Stimulated activated CD4-positive, alpha-beta T cell treated with anti-CD3 and anti-CD28 coated beads, Interleukin-4, amount 100 ng/mL, for 1 hour (primary cell): ENCODE measurements at places on chromosomes 5 and 9.
A peak's percentile ranks its signal among the peaks of the same experiment; 100 is the strongest.

- DNase-seq: no peak
Measured at GRCh38 chr9:132231019-132231701, 69.3 kb downstream of the NTNG2 start.

DNA sequence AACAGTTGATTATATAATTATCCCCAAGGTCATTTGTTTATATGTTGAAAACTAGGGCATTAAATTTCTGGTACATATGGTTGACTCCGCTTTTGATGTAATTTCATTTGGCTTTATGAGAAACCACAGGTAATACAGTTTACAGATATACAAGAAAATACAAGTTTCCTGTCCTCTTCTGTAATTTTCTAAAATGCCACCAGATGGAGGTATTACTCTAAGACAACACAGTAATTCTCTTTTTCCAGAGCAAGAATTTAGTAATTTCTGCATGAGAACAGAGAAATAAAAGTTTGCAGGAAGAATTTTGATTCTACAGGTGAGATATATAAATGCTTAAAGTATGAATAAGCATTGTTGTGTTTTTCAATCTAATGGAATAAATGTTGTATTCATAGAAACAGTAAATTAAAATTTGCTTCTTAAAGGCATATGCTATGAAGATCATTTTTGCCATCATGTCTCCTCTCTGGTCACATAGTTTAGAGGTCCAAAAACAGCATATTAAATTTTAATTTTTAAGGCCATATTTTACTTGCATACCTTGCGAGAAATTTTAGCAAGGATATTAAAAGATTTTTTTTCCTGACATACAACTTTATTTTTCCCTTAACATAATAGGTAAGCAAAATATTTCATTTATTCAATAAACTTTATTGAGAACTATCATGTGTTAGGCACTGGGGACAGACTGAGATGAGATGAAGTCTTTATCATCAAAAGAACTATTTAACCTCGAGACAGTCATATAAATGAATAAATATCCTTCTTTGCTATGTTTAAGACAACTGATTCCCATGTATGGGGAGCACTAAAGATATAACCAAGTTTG lies 22.7 kb downstream of the CHD1 start:
- no peak for DNase-seq

- DNase-seq: no peak
Measured at GRCh38 chr5:61311056-61311610, 20.9 kb upstream of the ZSWIM6 start.

GRCh38 chr5:75667586-75667985 lies 49.7 kb downstream of the POC5 start:
- no peak for DNase-seq

DNA sequence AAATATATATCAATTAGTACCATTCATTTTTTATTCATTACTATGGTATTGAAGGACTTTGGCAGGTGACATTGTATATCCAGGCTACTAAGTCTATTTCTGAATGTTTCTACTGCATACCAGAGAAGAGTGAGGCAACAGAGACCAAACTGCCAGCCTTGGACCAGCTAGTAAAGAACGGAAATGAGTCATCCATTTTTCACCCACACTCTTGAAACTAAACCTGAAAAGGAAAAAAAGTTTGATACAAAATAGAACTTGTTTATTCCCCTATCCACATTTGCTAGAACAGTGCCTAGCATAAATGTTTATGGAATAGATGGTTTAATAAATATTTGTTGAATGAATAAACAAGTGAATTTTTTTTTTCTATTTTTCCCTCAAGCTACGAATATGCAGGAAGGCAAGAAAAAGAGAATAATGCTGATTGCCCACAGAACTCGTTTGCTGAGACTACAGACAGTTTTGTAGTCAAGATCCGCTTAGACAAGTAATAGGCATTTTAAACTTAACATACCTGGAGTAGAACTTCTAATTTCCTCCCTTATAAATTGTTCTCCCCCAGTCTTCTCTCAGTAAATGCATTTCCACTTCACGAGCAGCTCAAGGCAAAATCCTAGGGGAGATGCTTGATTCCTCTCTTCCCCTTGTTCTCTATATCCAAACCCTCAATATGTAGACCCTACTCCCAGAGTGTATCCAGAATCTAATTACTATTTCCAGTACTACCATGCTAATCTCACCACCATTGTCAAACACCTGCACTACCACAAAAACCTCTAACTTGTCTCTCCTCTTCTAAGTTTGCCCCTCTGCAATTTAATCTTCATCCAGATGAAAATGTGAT lies 146.2 kb upstream of the RASA1 start:
- peak; percentile 16 for DNase-seq

- no peak for DNase-seq
Measured at GRCh38 chr9:83429229-83429628, 109.0 kb downstream of the FRMD3 start.

DNA sequence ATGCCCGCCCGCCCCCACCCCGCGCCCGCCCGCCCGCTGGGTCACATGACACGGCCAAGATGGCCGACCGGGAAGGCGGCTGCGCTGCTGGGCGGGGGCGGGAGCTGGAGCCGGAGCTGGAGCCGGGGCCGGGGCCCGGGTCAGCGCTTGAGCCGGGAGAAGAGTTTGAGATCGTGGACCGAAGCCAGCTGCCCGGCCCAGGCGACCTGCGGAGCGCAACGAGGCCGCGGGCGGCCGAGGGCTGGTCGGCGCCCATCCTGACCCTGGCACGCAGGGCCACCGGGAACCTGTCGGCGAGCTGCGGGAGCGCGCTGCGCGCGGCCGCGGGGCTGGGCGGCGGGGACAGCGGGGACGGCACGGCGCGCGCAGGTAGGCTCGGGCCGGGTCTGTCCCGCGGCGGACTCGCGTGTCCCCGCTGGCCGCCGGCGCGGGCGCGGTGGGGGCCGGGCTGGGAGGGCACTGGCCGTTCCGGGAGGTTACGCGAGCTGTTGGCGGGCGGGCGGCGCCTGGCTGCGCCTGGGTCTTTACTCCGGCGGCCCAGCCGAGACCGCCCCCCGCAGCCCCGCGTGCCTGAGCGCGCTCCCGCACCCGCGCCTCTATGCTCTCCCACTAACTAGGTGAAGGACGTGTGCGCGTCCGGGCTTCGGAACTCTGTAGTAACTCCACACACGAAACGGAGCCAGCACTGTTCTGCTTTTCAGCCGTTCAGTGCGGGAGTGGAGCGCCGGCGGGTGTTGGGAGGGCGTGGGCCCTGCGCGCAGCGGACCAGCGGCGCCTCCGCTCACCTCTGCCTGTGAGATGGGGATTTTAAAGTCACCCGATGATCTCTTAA lies at the start of gene RUFY1:
Gene RUFY1, plus strand, starts transcription at position 44 of the 832 bp plus-strand sequence. Its CDS starts 16 bp downstream, at position 60.
- peak; percentile 85 for DNase-seq

- DNase-seq: no peak
Measured at GRCh38 chr5:84239494-84239893, 145.2 kb downstream of the EDIL3 start.

DNA sequence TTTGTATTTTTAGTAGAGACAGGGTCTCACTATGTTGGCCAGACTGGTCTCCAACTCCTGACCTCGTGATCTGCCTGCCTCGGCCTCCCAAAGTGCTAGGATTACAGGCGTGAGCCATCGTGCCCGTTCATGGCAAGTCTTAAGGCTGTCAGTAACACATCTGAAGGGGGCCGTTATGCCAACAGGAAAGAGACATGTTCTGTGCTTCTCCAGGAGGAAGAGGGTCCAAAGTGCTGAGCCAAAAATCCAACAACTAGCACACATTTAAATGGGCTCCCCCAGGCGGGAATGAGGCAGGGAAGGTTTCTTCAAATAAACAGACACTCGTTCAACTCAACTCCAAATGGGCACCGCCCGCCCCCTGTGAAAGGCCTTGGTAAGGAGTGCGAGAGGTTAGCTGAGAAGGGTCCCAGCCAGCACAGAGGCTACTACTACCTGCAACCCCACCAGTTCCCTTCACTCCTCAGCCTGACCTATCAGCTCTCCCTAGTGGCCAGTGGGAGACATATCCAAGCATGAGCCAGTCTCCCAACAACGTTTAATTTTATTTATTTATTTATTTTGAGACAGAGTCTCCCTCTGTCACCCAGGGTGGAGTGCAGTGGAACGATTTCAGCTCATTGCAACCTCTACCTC lies 84.1 kb upstream of the DMRT1 start:
- no peak for DNase-seq

DNA sequence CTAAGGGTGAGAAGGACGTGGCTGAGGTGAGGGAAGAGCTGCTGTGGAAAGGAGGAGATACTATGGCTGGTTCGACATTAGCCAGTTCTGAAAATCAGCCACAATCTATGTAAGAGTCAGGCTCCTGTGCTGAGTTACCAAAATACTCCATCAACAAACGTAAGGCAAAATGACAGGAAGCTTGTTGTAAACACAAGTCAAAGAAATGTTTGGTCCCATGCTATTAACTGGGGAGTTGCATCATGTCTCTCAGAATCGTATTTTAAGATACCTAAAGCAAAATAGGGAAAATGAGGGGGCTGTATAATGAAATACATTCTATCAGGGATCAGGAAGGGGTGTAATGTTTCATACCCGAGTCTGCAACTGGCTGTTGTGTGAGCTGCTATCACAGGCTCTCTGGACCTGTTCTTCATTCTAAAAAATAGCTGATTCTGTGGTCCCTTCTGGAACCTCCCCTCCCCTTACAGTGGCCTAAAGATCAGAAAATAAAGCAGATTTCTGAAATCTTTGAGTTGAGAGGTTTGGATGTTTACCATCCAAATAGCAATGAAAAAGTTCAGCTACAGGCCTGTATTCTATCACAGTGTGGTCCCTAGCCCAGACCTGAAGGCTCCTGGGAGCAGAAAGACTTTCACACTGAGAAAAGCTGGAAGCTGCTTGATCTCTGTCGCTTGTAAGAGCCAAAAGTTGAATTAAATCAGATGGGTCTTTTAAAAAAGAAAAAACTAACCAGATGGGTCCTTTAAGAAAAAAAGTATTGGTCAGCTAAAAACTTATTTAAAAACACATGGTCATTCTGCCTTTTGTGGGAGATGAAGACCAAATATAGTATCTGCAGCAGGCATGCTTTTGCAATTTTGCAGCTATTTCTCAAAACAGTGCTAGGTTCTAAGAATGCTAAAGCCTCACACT lies 97.8 kb upstream of the SMC5 start:
- DNase-seq: no peak

DNA sequence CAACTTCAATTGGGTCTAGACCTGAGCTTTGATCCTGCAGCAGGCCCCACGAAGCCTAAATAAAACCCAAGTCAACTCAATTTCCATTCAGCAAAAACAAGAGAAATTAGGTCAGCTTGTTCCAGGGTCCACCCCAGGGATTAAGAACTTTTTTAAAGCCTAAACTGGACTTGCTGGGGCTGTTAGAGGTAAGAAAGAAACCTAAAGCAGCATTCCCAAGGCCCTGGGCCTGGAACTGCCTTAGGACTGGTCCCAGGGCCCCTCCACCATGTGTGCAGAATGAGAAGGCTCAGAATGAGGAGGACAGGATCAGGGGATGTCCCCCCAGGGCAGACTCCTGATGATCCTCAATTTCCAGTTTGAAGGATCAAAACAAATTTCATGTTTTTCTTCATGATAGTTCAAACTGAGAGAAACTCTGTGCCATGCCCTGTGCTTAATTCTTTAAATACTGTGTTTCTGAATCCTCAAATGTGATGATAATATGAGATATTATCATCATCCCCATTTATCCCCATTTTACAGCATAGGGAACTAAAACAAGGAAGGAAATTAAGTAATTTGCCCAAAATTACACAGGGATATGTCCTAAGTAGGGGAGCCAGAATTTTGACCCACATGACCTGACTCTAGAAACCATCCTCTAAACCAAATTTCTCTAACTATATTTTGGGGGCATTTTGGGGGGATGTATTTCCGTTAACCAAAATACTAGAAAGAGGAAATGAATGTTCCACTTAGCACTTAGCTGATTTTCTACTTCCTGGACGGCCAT lies 64.5 kb downstream of the DENND1A start:
- DNase-seq: no peak

GRCh38 chr5:80216753-80217596 lies 38.9 kb downstream of the SERINC5 start:
- DNase-seq: peak; percentile 43

GRCh38 chr9:99833735-99834134 lies 12.1 kb downstream of the NR4A3 start:
- DNase-seq: no peak

DNA sequence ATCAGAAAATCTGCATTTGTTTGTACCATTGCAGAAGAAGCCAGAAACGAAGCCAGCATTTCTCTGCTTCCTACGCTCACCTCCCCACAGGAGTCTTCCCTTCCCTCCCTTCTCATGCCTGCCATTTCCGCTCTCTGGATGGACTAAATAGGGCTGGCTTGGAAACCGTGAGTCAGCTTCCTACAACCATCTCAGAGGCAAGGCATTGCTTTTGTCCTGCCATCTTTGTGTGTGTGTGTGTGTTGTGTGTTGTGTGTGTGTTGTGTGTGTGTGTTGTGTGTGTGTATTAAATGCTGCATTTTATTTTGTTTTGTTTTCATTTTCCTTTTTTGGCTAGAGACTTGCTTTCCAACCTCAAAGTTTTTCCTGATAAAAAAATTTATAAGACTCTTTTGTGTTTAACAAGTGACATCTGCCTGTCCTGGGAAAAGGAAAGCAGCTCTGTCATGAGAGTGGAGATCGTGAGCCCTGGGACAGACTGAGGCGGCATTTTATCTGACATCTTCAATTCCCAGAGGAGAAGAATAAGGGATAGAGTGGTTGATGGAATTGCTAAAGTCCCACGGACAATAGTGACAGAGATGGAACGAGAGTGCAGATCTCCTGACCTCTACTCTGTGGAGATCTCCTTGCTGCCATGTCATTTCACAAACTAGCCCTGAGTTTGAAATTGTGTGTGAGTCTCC lies 7.5 kb upstream of the EGFLAM start:
- DNase-seq: no peak

DNA sequence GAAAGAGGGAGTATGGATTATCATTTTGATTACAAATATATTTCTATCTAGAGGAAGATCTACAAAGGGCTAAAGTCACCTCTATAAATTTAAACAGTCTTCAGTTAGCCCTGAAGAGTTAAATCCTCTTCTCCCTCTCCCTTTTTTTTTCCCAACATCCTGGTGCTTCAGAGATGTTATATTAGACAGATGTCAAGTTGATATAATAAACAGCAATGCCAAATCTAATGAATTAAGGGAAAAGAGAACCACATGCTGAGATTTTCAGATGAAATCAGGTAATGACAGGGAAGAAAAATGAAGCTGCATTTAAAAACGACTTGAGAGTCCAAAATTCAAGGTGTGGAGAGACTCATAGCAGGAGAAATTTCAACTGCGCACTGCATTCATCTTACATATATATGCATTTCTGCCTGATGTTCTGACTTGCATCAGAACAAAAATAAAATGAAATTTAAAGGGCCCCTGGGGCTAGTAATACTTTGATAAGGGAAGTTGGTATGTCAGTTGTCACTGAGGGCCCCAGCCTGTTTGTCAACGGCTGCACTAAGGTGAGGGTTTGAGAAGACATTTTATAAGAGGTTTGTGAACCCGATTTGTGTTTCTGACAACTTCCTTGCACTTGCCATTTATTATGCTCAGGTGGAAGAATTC lies 338.9 kb upstream of the PANK3 start:
- DNase-seq: no peak

- no peak for DNase-seq
Measured at GRCh38 chr5:144944936-144945335, 774.3 kb downstream of the KCTD16 start.

- DNase-seq: no peak
Measured at GRCh38 chr5:39140558-39141168, 66.5 kb upstream of the RICTOR start.
